ENCODE measurements at places on chromosomes 12 and 14.

- DNase-seq: no peak
Observed at GRCh38 chr14:87483271-87484260, 509.4 kb downstream of the GALC start.

DNA sequence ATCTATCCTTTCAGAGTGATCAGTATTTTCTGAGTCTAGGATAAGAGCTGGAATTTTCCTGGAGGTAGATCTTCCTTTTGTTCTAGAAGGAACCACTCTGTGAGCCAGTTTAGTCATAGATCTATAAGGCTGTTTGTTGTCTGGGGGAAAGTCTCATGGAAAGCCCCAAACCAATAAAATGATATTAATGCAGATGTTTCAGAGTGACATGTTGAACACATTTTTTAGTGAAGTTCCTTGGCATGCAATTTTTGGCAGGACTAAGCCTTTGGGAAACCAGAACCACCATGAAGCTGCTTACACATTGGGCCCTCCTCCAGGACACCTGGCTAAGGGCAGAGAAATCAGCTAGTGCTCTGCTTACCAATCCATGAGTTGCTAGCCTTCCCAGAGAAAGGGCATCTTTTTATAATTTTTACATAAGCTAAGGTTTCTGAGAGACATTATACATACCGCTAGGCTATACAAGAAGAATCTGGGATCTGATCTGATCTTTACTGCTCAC is 101.5 kb upstream of the PCED1B start:
- DNase-seq: no peak

GRCh38 chr14:28876572-28876945 is 110.0 kb downstream of the FOXG1 start:
- DNase-seq: no peak

DNA sequence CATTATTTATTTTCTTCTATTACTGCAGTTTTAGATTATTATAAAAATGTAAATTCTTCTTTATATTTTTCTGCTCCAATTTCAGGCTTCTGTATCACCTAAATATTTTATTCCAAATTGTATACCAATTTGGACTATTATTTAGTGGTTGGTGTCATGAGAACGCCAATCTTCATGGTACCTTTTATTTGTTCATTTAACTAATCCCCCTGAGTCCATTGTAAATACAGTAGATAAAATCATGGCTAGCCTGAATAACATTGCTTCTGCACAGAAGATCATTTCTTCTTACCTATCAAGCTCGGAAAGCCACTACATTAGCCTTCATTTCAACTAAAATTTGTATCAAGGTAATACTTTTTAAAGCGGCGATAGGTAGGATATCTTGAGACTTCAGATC is at the start of gene OR6C75:
Gene OR6C75, plus strand, starts transcription at position 301 of the 400 bp plus-strand sequence. CDS start 2,136 bp downstream, outside the sequence.
- no peak for DNase-seq

GRCh38 chr14:74203639-74204038 is 35.6 kb upstream of the VSX2 start:
- DNase-seq: no peak

- no peak for DNase-seq
Observed at GRCh38 chr12:94073441-94074051, 74.8 kb upstream of the PLXNC1 start.

GRCh38 chr12:66979251-66979650 is 289.9 kb upstream of the CAND1 start:
- DNase-seq: no peak

All from stimulated activated CD8-positive, alpha-beta memory T cell treated with anti-CD3 and anti-CD28 coated beads, Interleukin-4, amount 100 ng/mL, for 48 hours (primary cell).